ENCODE measurements at places on chromosomes 16 and 17. TPM values are rescaled to one million over a fixed set of nuclear protein-coding genes. Genes with fewer than 3 reads are reported as not detected.

GRCh38 chr16:4780235-4780634, 7.9 kb downstream of the SEPTIN12 start:
- no peaks in the 10 kb centered on the region for H3K4me1 ChIP-seq
- DNase-seq: no peak
- no peak overlapping the region for H3K27ac ChIP-seq
- no peak overlapping the region for H3K4me3 ChIP-seq
- H3K36me3 ChIP-seq: no peaks in the 10 kb centered on the region

DNA sequence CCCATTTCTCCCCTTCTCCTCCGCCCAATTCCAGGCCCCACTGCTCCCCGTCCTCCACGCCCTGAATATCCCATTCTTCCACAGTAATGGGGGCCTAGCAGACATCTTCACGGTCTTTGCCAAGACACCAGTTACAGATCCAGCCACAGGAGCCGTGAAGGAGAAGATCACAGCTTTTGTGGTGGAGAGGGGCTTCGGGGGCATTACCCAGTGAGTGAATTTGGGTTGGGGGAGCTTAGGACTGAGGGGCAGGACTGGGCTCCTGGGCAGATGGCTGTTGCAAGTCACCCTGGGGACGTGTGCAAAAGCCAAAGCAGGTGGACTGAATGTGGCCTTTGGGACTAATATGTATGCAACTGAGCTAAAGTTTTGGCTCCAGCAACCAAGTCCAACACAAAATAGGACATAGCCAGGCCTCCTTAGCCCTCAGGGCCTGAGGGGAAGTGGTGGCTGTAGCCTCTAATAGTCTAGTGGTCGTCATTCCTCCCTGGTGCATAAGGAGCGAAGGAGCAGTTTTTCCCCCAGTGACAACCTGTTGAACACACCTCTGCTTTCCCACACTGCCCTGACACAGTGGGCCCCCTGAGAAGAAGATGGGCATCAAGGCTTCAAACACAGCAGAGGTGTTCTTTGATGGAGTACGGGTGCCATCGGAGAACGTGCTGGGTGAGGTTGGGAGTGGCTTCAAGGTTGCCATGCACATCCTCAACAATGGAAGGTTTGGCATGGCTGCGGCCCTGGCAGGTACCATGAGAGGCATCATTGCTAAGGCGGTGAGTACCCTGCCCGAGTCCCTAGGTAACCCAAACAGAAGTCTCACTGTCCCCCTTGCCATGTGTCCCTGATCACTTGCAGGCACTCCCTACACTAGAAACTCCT, 2.6 kb downstream of the ACADVL start:
- DNase-seq: no peak
- H3K4me1 ChIP-seq: peaks cover 20% of the 10 kb centered on the region
- peaks cover 59% of the 10 kb centered on the region for H3K36me3 ChIP-seq
- H3K27ac ChIP-seq: no peak overlapping the region
- no peak overlapping the region for H3K4me3 ChIP-seq
- H3K27me3 ChIP-seq: no peaks in the 10 kb centered on the region

GRCh38 chr16:1060416-1061340, 11.9 kb upstream of the SSTR5 start:
- no peak overlapping the region for H3K4me3 ChIP-seq
- no peaks in the 10 kb centered on the region for H3K36me3 ChIP-seq
- no peaks in the 10 kb centered on the region for H3K4me1 ChIP-seq
- DNase-seq: no peak
- peaks cover 62% of the 10 kb centered on the region for H3K27me3 ChIP-seq
- H3K27ac ChIP-seq: no peak overlapping the region

CA4 gene
- total RNA-seq: not detected

GRCh38 chr17:72461757-72462156, 340.9 kb downstream of the SOX9 start:
- no peaks in the 10 kb centered on the region for H3K27me3 ChIP-seq
- no peak overlapping the region for H3K27ac ChIP-seq
- H3K4me1 ChIP-seq: no peaks in the 10 kb centered on the region
- no peak overlapping the region for H3K4me3 ChIP-seq
- DNase-seq: no peak

RECQL5 gene
- 41.5 TPM for total RNA-seq

EXOC3L1 gene
- total RNA-seq: 0.25 TPM

GRCh38 chr17:82551779-82552457, 32.4 kb downstream of the FOXK2 start:
- H3K27me3 ChIP-seq: no peaks in the 10 kb centered on the region
- no peak overlapping the region for H3K4me3 ChIP-seq
- no peaks in the 10 kb centered on the region for H3K36me3 ChIP-seq

- H3K27ac ChIP-seq: no peak overlapping the region
- no peak overlapping the region for H3K4me3 ChIP-seq
- no peaks in the 10 kb centered on the region for H3K4me1 ChIP-seq
- DNase-seq: no peak
Measured at GRCh38 chr17:51830451-51830850, 328.1 kb downstream of the CA10 start.

DNA sequence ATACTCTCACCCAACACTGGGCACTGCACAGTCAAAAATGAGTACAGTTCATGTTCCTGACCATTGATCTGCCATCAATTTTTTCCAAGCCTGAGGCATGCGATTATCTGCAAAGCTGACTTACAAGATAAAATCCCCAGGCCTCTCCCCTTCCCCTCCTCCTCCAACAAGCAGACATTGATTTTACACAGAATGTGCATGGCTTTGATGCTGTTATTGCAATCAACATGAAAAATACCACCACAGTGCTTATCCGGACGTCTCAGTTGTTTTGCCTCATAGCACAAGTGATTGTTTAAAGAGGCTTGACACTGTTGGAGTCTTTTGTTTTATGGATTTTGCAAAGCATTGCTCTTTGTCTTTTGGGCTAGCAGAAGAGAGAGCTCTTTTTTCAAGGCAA, 163.8 kb downstream of the TOX3 start:
- no peak overlapping the region for H3K27ac ChIP-seq
- H3K4me3 ChIP-seq: no peak overlapping the region
- H3K4me1 ChIP-seq: no peaks in the 10 kb centered on the region
- DNase-seq: no peak

- no peak overlapping the region for H3K4me3 ChIP-seq
- H3K4me1 ChIP-seq: no peaks in the 10 kb centered on the region
- no peak for DNase-seq
- H3K36me3 ChIP-seq: no peaks in the 10 kb centered on the region
- no peaks in the 10 kb centered on the region for H3K27me3 ChIP-seq
Measured at GRCh38 chr16:61471737-61472136, 564.5 kb downstream of the CDH8 start.

- no peak overlapping the region for H3K27ac ChIP-seq
- no peaks in the 10 kb centered on the region for H3K27me3 ChIP-seq
- H3K4me3 ChIP-seq: no peak overlapping the region
- DNase-seq: no peak
- no peaks in the 10 kb centered on the region for H3K4me1 ChIP-seq
- H3K36me3 ChIP-seq: no peaks in the 10 kb centered on the region
Measured at GRCh38 chr17:9928601-9929333, 23.7 kb upstream of the RCVRN start.

NUDT7 gene
- total RNA-seq: 2.7 TPM

NHLRC4 gene
- 5.0 TPM for total RNA-seq

GRCh38 chr16:81061871-81062608, 15.0 kb downstream of the C16orf46 start:
- no peaks in the 10 kb centered on the region for H3K27me3 ChIP-seq

GRCh38 chr16:56282451-56282850, 91.2 kb downstream of the GNAO1 start:
- peaks cover 29% of the 10 kb centered on the region for H3K4me1 ChIP-seq
- no peaks in the 10 kb centered on the region for H3K27me3 ChIP-seq
- no peak overlapping the region for H3K27ac ChIP-seq
- DNase-seq: no peak
- H3K4me3 ChIP-seq: no peak overlapping the region
- no peaks in the 10 kb centered on the region for H3K36me3 ChIP-seq

DNA sequence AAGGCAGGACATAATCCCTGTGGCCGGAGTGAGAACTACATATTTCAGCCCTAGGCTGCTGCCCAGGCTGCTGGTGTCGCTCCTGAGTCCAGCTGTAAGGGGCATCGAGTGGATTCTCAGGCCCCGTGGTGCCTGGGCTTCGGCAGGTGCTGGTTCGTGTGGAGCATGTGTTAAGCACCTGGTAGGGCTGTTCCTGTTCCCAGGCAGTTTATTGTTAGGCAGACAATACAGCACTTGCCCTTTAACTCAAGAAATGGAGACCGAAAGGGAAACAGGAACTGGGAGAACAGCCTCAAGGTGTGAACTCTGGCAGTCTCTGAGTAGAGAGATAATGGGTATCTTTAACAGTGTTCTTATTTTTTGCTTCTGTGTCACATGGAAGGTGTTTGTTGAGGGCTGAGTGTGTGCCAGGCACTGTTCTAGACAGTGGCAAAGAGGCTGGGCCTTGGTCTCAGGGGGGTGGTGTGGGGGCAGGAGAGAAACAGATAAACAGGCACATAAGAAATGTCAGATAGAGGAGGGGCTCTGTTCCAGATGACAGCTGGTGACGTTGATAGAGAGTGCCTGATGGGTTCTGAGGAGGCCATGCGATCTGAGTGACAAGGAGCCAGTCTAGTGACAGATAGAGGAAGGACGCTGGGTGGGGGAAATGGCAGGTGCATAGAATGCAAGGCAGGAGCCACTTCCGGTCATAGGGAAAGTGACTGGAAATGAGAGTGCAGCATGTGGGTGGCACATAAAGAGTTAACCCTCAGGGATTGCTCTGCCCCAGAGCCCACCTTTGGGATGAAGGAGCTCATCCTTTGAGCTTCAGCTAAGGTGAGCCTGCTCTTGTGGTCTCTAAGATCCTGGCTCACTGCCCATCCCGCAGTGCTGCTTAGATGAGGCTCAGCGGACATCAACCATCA, 33.8 kb downstream of the EPN2 start:
- no peak overlapping the region for H3K4me3 ChIP-seq
- no peaks in the 10 kb centered on the region for H3K4me1 ChIP-seq

CAMKK1 gene
- total RNA-seq: 9.3 TPM

DNA sequence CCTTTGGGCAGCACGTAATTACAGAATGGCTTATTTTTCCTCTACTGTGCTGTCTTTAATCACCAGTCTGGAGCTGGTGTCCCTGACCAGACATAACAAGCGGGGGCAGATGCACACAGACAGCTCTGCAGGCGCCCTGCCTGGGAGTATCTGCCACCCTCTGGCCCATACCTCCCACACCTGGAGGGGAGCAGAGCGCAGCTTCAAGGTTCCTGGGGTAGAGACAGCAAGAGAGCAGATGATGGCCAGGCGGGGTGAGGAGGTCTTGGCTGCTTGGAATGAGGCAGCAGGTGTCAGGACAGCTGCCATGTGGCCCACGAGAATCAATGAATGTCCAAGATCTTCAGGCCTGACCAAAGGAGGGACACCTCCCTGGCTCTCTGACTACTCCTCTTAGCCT, 23.8 kb downstream of the TMEM94 start:
- no peak for DNase-seq
- no peaks in the 10 kb centered on the region for H3K36me3 ChIP-seq
- H3K4me1 ChIP-seq: no peaks in the 10 kb centered on the region
- no peak overlapping the region for H3K4me3 ChIP-seq
- H3K27ac ChIP-seq: no peak overlapping the region

BORCS6 gene
- 21.3 TPM for total RNA-seq

ZNF594 gene
- total RNA-seq: 5.5 TPM

DNA sequence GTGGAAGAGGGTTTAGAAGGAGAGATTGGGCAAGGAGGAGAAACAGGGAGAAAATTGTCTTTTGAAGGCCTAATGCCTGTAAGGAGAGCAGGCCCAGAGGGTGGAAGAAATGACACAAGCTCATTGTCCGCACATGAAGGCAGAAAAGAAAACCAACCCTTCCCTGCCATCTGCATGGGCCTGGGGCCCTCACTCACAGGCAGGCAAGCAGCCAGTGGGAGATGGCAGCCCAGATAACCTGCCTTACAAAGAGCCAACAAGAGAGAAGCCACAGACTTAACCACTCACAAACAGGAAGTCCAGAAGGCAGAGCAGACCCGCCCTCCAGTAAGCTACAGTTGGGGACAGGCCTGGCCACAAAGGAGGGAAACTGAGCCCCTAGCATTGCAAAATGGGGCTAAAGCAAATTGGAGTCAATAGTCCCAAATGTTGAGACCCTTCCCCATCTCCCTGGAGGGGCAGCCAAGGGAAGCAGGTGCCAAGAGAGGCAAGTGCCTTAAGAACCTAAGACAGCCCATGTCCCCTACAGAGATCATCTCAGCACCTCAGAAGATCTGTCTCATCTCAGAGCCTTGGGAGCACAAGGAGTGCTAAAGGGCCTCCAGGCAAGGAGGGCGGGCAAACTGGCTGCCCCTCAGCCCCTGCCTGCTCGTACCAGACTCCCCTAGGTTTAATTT, 7.3 kb upstream of the TSPOAP1 start:
- H3K4me1 ChIP-seq: peaks cover 38% of the 10 kb centered on the region
- H3K36me3 ChIP-seq: peaks cover 12% of the 10 kb centered on the region
- DNase-seq: peak; percentile 77
- H3K4me3 ChIP-seq: peak overlapping the region; percentile 100

SOX15 gene
- 0.70 TPM for total RNA-seq
